Liver (tissue), 10 donors: ENCODE measurements at places on chromosomes 4 and X. TPM values are rescaled to one million over a fixed set of nuclear protein-coding genes. Genes with fewer than 3 reads are reported as not detected.

ELMOD2 gene
- total RNA-seq: 20.0 TPM

GRCh38 chr4:1218634-1219565 is 30.0 kb downstream of the CTBP1 start:
- no peak for DNase-seq

- DNase-seq: no peak
Observed at GRCh38 chr4:78484574-78484973, 67.0 kb upstream of the ANXA3 start.

DNA sequence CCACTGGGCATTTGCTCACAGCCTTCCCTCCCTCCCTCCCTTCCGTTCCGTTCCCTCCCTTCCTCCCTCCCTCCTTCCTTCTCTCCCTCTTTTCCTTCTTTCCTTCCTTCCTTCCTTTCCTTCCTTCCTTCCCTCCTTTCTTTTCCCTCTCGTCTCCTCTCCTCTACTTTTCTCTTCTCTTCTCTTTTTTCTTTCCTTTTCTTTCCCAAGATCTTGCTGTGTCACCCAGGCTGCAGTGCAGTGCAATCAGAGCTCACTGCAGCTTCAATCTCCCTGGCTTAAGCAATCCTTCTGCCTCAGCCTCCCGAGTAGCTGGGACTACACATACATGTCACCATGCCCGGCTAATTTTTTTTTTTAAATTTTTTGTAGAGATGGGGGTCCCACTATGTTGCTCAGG is 26.7 kb upstream of the ING2 start:
- DNase-seq: no peak

DNA sequence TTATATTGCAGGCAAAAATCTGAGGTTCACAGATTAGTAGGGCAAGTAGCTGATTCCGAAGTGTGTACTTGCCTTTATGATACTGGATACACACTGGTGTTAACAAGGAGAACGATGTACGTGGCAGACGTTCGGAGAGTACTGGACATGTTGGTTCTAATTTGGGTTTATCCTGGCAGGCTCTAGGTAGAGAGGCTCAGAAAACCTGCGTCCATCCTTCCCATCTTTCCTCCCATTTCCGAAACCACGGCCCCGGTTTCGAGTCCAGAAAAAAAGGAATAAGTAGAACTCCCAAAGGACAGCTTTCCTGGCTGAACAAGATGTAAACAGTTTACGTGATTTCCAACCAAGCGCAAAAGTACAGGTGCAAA is 351 bp upstream of the SLC30A9 start:
- DNase-seq: no peak
